Epithelial cell of proximal tubule (primary cell): ENCODE measurements at places on chromosomes 1 and 21.
A peak's percentile ranks its signal among the peaks of the same experiment; 100 is the strongest.

GRCh38 chr1:79110749-79111148 is 104.2 kb upstream of the ADGRL4 start:
- DNase-seq, result no peak

- DNase-seq, result no peak
Measured at GRCh38 chr1:26368006-26368405, 4.5 kb downstream of the ZNF683 start.

DNA sequence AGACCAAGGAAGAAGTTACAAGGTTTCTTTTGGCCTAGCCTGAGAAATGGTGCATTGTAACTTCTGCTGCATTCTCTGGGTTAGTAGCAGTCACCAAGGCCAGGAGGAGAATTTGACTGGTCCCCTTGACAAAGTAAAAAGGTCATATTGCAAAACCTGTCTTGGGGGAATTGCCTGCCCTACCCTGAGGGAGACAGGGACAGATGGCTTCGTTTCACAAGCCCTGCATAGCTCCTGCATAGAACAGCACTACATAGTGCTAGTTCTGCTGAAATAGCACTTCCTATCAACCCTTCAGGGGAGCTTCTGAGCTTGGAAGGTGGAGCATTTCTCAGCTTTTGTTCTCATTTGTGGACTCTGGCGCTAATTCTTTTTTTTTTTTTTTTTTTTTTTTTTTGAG is 20.4 kb upstream of the AK2 start:
- DNase-seq, result no peak

DNA sequence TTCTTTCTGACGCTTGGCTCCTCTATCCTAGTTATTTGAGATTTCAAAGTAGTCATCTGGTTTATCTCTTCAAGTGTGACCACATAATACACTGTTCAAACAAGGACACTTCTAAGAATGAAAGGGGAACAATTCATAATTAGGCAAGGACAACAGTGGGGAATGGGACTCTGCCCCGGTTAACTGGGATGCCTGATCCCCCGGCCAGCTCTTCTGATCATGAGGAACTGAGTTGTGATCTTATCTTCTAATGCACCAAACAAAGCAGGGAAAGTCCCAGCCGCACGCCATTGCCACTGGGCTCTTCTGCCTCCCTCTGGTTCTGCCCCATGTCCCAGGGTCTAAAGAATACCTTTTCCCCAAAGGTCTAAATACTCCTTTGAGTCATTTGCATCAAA is 158.2 kb upstream of the IRF2BP2 start:
- no peak for DNase-seq

DNA sequence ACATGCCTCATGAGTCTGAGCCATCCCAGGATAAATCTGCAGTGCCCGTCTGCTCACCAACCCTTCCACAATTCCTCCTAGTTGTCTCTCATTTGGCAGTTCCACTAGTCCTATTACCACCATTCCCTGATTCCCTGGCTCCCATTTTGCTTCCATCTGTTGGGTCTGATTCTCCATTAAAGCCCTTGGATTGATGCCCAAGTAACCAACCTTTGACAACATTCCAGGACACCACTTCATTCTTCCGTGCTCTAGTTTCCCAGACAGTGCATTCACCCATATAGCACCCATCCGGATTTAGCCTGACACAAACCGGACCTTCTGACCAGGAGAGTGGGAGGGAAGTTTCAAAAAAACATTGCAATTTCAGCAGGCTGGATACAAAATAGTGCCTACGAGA is 189.4 kb upstream of the PALMD start:
- DNase-seq, result peak; percentile 63

DNA sequence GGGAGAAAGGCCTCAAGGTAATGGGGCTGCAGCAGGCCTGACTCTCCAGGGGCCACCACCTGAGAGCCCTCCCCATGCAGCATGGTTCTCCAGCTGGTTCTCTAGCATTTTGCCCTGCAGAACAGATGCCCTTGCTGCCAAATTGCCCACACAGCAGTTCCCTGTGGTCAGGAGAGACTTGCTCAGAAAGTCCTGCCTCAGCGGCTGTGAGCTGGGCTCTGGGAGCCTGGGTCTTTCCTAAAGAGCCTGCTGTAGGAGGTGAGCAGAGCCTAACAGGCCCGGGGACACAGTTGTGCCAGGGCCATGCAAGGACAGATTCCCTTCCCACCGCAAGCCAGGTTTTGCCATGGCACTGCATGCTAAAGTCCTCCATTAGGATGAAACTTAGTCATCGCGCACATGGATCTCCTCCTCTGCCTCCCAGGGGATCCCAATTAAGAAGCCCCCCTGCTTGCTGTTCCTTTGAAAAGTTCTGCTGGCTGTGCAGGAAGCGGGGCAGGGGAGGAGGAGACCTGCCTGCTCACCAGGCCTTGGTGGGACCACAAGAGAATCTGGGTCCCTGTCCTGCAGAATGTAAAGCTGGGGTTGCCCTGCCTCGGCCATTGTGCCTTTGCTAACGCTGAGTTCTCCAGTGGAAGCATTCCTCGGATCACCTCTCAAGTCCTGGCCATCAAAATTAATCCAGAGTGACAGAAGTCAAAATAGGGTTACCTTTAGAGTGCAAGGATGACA is 21.4 kb downstream of the TEX35 start:
- DNase-seq, result no peak

DNA sequence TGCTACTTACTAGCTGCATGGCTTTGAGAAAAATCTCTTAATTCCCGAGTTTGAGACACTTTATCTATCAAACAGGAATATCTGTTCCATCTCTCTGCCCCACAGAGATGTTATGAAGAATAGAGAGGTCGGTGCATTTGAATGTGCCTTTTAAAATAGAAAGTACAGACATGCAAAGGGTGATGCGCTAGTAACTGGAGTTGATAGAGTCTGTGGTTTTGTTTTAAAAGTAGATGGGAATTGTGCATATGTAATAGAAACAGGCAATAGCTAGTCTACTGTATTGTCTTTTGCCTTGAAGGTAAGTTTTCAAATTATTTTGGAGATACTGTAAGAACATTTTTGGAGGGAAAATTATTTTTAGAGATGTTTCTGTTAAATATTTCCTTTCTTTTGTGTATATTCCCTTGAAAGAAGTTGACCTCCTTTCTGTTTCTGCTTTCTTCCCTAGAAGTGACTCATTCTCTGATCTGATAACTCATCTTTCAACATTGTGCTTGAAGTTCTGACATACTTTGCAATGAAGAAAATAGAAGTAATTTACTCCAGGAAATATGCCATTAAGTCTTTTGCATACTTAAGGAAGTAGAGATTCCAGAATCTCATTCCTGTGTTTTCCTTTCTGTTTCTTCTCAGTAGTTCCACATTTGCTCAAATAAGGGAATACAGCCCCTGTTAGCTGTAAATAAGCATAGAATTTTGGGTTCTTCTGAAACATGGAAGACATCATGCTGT is 151.6 kb downstream of the SDCCAG8 start:
- DNase-seq, result no peak

DNA sequence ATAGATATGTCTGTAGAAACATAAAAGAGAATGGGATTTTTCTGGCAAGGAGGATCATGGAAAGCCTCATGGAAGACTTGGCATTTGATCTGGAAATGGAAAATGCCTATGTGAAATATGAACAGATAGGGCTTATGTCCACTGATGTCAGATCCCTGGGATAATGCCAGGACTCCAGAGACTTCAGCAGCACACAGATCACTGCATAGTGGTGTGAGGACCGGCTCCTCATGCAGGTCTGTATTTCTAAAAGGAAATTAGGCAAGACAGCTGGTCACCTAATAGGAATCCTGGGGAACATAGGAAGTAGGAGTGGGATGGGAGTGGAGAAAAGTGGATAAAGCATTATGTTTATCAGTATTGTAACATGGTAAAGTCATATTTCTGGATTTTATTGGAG is 56.8 kb upstream of the IPO9 start:
- DNase-seq, result no peak

DNA sequence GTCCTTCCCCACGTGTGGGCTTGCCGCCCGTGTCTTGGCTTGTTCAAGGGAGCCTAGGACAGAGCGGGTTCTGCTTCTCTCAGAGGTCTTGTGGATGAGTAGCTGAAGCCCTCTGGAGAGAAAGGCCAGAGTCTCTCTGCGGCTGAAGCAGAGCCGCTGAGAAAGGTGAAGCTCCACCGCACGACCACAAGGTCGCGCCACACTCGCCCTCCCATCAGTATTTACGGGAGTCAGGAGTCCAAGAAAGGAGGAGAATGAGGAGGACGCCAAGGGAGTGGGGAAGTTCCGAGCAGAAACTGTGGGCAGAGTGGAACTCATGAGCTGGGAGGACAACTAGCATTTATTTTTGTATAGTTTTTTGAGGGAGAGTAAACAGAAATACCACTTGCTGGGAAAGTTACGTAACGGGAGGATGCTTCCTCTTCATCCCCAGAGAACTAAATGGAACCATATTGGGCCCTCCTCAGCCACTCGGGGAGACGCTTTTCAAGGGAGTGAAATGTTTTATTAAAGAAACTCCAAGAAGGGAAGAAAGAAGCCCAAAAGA is 51.6 kb upstream of the HAO2 start:
- DNase-seq, result no peak

GRCh38 chr1:198373376-198373775 is 167.1 kb downstream of the ATP6V1G3 start:
- DNase-seq, result no peak

GRCh38 chr1:242651817-242652216 is 127.3 kb upstream of the PLD5 start:
- no peak for DNase-seq

DNA sequence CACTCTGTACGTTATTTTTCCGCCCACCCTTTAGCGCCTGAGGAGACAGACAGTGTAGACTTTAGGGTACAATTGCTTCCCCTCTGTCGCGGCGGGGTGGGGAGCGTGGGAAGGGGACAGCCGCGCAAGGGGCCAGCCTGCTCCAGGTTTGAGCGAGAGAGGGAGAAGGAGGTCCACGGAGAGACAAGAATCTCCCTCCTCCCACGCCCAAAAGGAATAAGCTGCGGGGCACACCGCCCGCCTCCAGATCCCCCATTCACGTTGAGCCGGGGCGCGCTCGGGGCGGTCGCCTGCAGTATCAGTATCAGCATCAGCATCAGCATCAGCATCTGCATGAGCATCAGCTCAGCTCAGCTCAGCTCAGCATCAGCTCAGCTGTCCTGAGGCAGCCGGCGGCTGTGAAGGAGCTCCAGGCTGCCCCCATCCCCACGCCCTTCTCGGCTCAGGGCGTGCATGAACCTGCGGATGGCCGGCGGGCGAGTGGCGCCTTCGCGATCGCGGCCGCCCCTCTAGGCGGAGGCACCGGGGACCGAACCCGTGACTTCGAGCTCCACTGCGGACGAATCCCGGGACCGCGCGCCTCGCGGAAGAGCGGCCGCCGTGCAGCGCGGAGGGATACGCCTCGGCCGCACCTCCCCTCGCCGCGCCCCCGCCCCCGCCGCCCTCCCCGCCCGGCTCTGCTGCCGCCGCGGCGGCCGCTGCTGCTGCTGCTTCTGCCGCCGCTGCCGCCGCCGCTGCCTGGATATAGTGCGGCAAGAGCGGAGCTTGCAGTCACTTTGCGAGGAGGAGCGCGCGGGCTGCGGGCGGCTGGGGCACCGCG is at the start of gene NCAM2:
NCAM2 (plus strand) TSS at position 774 of the 820 bp plus-strand sequence.
- DNase-seq, result no peak

GRCh38 chr1:61131716-61132115 is 49.4 kb downstream of the NFIA start:
- DNase-seq, result no peak

- peak; percentile 41 for DNase-seq
Measured at GRCh38 chr1:205442051-205442725, 13.7 kb downstream of the BLACAT1 start.

DNA sequence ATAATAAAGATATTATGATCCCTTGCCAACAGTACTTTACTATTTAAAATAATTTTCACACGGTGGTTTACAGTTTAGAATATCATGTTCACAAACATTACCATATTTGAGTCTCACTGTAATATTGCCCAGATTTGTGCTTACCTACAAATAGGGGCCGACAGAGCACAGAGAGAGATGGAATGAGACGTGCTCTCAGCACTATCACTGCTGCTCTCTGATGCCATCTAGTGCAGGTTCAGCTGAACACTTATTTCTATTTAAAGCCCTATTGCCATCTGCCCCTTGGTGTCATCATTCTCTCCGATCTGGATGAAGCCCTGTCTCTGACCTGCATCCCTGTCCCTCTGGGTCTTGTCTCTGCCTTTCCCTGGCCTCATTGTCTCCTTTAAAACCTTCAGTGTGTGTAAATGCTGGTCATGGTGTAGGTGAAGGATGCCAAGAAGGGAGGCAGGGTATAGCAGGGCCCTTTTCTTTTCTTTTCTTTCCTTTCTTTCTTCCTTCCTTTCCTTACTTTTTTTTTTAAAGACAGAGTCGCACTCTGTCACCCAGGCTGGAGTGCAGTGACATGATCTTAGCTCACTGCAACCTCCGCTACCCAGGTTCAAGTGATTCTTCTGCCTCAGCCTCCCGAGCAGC is 6.9 kb upstream of the GPATCH4 start:
- DNase-seq, result no peak

DNA sequence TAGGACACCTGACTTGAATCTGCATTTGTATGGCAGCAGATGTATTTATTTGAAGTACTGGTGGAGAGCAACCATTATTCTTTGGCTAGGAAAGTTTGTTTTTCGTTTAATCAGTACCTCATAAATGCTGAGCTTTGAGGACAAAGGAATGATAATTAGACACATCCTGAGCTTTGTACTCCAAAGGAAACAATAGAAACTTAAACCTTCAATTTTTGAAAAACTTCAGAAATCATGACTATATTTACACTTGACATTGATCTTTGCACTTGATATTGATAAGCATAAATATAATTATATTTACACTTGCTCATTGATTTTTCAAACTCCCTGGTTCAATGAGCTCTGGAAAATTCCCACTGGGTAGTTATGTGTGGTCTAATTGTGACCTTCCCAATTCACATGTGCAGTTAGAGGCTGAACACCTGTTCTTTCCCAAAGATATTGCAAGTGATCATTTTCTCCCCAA is 10.7 kb downstream of the PATJ start:
- DNase-seq, result no peak

- no peak for DNase-seq
Measured at GRCh38 chr1:6325482-6325881, 64.6 kb upstream of the GPR153 start.

DNA sequence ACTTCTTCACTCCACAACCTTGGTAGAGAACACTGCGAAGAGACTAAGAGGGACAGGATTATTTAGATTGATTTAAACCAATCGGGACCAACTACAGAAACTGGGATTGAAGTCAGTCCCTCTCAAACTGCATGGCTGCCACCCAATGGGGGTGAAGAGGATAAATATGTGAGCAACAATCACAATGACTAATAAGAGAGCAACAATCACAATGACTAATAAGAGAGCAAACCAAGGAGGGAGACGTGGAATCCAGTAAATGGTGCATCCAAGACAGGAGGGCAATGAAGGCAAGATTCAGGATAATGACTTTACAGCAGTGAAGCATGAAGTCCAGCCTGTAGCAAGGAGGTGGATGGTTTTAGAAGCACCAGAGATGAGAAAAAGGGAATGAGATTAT is 322.8 kb downstream of the TTLL7 start:
- no peak for DNase-seq

DNA sequence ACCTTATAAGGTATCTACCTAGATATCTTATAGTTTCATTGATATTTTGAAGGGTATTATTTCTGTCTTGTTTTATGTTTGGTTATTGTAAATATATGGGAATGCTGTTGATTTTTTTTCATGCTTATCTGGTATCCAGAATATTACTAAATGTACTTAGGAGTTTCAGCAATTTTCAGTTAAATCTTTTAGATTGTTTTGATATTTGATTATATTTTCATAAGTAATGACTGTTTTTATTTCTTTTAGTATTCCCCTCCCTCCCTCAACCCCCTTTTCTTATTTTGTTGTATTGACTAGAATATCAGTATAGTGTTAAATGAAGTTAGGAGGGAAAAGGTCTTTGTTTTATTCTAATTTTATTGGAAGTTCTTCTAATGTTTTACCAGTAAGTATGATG is 344.4 kb upstream of the PROX1 start:
- no peak for DNase-seq
